CD4-positive, CD25-positive, alpha-beta regulatory T cell (primary cell): ENCODE measurements at places on chromosomes 1 and 21.

DNA sequence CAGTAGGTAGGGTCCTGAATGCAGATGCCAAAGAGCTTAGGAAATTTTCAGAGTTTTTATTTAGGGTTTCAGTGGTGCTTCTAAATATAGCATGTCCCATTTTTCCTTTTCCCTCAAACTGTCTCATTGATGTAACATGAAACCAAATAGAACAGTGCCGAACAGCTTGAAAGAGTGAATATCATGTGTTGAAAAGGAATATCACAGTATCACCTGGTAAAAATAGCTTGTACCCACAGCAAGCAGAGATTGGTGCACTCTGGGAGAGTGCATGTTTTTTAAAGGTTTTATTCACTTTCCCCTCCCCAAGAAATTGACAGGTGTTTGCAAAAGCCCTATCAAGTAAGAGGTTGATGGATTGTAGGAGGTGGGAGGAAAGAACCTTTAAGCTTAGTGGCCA is 41.9 kb upstream of the ELAVL4 start:
- H3K27me3 ChIP-seq: no peaks in the 10 kb centered on the region
- H3K27ac ChIP-seq: no peak overlapping the region
- no peak for DNase-seq

DNA sequence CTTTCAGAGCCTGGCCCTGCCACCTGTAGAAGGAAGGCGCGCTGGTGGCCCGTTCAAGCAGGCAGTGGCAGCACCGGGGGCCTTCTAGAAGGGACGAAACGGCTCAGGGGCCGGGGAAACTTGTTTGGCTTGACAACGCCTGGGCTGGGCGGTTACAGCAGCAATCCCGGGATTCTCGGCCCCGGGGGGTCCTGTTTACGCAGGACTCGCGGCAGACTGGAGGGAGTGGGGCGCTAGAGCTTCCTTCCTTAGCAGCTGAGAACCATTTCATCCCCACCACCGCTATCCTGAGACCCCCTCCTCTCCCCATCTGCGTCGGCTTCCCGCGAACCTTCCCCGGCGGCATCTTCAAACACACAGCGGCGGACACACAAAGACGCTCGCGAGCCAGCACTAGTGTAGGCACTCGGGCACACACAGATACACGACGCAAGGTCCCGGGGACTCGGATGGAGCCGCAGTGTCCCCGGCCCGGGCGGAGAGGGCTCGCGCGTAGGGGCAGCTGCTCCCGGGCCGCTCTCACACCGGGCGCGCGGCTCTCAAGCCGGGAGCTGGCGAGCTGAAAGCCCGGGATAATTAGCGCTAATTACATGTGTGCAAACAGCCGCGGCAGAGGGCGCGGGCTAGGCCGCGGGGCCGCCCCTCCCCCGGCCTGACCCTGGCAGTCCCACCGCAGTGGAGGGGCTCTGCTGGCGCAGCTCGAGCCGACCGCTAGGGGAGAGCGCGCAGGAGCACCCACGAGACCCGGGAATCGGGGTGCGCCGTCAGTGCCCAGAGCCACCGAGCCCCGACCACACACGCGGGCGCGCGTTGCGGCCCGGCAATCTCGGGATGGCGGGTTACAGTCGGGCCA is 271.4 kb downstream of the FOXD2 start:
- no peak for DNase-seq
- no peaks in the 10 kb centered on the region for H3K36me3 ChIP-seq
- H3K27ac ChIP-seq: no peak overlapping the region
- H3K4me1 ChIP-seq: peaks cover 15% of the 10 kb centered on the region

GRCh38 chr21:39318091-39318959 is 4.9 kb upstream of the BRWD1 start:
- H3K27me3 ChIP-seq: no peaks in the 10 kb centered on the region
- DNase-seq: no peak
- H3K4me1 ChIP-seq: peaks cover 17% of the 10 kb centered on the region
- H3K27ac ChIP-seq: no peak overlapping the region

DNA sequence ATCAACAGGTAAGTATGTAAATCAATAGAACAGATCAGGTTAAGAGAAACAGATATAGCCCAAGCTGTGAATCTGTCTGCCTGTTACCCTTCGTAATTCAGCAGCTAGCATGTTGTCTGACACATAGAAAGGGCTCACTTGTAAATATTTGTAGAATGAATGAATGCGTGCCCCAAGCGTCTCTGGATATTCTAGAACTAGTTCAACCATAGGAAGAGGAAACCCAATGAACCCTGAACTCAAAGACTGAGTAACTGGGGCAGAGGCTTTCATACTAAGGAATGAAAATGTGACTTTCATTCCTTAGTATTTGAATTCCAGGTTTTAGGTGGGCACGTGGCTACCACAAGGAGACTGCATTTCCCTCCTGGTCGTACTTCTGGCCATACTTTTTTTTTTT is 60.1 kb upstream of the SMYD2 start:
- H3K4me3 ChIP-seq: no peak overlapping the region
- no peaks in the 10 kb centered on the region for H3K4me1 ChIP-seq
- no peak for DNase-seq
- H3K36me3 ChIP-seq: no peaks in the 10 kb centered on the region

DNA sequence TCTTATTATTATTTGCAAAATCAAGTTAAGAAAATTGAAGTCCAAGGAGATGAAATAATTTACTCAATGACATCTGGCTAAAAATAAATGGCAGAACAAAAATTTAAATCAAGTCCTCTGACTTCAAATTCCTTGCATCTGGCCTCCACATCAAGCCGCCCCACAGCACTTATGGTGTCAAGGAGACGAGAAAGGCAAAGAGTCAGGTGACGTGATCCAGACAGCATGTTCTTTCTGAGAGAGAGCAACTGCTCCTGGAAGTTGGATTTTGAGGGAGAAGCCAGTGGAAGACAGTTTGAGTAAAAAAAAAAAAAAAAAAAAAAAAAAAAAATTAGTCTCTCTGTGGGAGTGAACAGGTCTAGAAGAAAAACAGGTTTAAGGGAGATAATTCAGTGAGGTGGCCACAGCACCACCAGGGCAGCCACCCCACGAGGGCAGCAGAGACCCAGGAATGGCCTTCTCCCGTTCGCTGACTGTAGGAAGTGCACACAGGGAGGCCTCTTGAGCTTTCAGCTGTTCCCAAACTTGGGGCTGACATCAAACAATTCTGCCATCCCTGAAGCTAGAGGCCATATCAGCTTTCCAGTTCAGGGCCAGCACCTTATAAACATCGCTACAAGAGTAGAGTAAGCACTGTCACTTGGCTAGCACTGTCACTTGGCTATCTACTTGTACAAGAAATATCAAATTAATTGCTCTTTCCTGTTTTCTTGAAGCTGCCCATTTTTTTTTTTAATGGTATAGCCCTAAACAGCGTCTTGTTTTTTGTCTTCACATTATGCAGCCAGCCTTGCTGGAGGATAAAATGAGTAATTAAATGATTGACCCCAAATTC is 7.8 kb downstream of the C1orf162 start:
- H3K27me3 ChIP-seq: no peaks in the 10 kb centered on the region
- no peaks in the 10 kb centered on the region for H3K36me3 ChIP-seq
- H3K4me3 ChIP-seq: no peak overlapping the region
